ENCODE measurements at places on chromosomes 16 and 17.

- DNase-seq, result no peak
These were observed 195.9 kb upstream of the C17orf78 start for GRCh38 chr17:37179893-37180292.

- no peak for DNase-seq
These were observed 14.7 kb downstream of the C16orf96 start for GRCh38 chr16:4570688-4571321.

DNA sequence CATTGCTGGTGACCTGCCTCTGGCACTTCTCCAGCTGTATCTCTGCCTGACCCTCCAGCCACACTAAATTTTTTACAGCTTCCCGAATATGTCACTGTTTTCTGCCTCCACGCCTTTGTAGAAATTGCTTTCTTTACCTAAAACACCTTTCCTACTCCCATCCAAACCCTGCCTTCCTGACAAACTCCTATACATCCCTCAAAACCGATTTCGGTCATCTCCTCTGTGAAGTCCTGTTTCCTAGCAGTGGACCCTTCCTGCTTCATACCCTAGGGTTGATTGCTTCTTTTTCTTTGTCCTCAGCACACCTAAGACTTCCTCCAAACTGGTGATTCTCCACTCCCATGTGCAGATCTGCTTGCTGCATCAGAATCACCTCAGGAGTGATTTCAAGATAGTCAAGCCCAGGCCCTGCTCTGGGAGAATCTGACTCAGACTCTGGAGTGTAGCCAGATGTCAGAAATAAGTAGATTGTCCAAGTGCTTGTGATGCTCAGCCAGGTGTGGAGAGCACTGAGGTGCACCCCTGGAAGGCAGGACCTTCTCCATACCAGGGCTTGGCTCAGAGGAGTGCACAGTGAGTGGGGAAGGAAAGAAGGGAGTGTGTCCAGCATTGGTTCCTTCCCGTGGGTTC is 184.2 kb downstream of the COPRS start:
- DNase-seq, result no peak

GRCh38 chr17:74032222-74032621 is 171.3 kb upstream of the RPL38 start:
- DNase-seq, result no peak

DNA sequence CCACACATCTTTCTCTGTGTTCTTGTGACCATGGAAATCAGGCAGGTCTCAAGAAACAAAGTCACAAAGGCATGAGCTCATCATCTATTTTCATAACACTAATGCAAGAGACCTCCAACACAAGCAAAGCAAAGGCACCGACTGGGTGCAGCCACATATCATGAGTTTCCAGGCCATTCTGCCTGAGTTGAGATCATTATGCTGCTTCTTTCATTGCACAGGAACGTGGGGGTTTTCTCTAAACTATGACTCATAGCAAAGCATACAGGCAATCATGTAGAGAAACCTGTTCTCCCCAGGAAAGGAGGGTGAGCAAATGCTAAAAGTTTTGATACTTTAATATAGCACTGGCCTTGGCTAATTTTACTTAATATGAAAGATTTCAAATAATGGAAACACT is 60.7 kb downstream of the GRIN2A start:
- no peak for DNase-seq

- DNase-seq, result no peak
These were observed 156.8 kb upstream of the CHMP6 start for GRCh38 chr17:80834893-80835275.

DNA sequence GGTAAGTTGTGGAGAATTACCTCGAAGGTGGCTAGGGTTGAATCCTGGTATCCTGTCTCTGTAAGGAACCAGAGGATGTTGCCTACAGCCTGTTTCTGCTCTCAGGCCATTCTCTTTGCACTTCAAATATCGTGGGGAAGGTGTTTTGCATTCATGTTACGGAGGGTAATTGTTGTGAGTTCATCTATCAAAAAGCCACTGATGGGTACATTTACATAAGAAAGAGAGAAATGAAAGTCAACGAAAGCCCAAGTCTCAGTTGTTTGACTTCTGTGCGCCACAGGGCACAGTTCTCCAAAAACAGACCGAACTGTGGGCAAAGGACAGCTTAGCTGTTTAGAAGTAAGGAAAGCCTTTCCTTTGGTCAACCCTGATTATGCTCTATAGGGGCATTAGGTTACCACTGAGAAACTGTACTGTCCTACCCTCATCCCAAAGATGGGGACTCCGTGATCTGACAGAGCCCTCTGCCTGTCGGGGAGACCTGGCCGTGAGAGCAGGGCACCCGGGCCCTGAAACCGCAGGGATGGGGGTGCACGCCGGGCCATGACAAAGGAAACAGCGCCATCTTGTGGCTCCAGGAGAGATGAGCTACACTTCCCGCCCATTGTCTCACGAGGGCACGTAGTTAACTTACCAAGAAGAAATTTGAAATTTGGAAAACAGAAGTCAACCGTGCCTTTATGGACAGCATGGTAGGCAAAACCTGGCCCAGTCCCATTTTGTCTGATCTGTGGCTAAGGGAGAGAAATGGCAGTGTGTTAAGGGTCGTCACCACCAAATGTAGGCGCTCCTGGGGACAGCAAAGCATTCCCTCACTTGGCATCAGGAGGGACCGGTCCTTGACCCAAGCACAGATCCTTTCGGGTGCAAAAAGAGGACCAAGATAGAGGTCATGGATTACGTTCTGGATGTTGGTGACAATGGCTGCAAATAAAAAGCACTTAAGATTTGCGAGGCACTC is 74.5 kb upstream of the DYNLRB2 start:
- peak; percentile 54 for DNase-seq

- DNase-seq, result no peak
These were observed 1.7 kb upstream of the HOXB9 start for GRCh38 chr17:48627623-48628521.
